ENCODE measurements at places on chromosomes 2 and 18. TPM values are rescaled to one million over a fixed set of nuclear protein-coding genes. Genes with fewer than 3 reads are reported as not detected.

Gene TRMT61B
- total RNA-seq = 6.9 TPM

Gene KCTD18
- 21.0 TPM for total RNA-seq

Gene MARS2
- 4.7 TPM for total RNA-seq

Gene BOLL
- 0.08 TPM for total RNA-seq

Gene CCDC68
- total RNA-seq = 20.2 TPM

Gene DRC1
- not detected for total RNA-seq

Gene CGREF1
- total RNA-seq = 4.6 TPM

Measured in epithelial cell of alveolus of lung (primary cell).